Stimulated activated CD8-positive, alpha-beta memory T cell treated with anti-CD3 and anti-CD28 coated beads, Interleukin-2, amount 100 ng/mL, for 1 hour (primary cell): ENCODE measurements at places on chromosomes 6 and 20.

GRCh38 chr6:15194453-15194852 is 51.4 kb upstream of the JARID2 start:
- DNase-seq = no peak

DNA sequence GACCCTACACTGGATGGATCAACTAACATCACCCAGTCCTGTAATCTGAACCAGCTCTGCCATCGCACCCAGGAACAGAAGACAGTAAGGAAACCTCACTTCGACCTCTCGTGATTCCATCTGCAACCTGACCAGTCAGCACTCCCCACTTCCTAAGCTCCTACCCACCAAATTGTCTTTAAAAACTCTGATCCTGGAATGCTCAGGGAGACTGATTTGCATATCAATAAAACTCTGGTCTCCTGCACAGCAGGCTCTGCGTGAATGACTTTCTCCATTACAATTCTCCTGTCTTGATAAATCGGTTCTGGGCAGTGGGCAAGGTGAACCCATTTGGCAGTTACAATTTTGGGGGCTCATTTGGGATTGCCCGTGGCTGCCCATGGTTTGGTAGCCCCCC is 18.3 kb upstream of the AGPAT4 start:
- DNase-seq = no peak

- no peak for DNase-seq
Measured at GRCh38 chr20:37317316-37317715, 27.9 kb downstream of the MANBAL start.

- DNase-seq = no peak
Measured at GRCh38 chr20:64048402-64049044, 916 bp downstream of the SOX18 start.

DNA sequence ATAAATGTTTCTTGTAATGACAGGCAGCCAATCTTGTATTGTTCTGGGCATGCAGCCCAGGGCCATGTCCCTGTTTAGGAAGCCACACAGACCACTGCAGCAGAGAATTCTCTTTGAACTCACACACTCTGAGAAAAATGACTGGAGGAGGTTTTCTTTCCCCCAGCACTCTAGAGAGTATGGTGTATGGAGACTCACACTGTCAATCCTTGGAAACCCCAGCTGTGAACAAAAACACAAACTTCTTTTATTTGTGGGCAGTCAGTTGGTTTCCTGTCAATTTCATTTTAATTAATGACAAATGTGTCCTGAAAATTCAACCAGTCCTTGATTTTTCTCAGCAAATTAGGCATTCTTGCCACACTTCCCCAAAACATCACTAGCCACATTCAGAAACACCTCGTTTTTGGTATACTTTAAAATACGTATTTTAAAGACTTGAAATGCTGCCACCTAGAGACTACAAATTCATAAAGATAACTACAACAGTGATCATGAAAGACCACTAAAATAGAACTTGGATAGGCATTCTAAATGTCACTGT is 52.9 kb upstream of the UFL1 start:
- DNase-seq = no peak

GRCh38 chr20:8151372-8151771 is 19.3 kb downstream of the PLCB1 start:
- DNase-seq = no peak

DNA sequence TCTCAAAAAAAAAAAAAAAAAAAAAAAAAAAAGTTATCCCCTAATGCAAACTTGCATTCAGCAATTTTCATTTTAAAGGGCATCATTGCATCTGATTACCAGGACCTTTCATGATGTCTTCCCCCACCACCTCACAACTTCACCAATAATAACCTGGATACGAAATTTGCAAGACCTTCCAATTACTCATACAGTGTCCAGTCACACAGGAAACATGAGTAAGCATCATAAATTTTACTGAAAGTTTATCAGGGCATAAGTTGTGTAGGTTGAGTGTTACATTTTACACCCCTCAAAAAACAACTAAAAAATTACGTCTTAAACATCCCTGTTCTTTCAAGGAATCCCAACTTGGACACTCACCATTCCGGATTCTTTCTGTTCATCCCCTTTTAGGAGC is 79.1 kb upstream of the ANKEF1 start:
- no peak for DNase-seq
